Gastroesophageal sphincter (tissue), 4 donors: ENCODE measurements at places on chromosomes 7 and 10. TPM values are rescaled to one million over a fixed set of nuclear protein-coding genes. Genes with fewer than 3 reads are reported as not detected.

The HOXA13 gene
- not detected for total RNA-seq

DNA sequence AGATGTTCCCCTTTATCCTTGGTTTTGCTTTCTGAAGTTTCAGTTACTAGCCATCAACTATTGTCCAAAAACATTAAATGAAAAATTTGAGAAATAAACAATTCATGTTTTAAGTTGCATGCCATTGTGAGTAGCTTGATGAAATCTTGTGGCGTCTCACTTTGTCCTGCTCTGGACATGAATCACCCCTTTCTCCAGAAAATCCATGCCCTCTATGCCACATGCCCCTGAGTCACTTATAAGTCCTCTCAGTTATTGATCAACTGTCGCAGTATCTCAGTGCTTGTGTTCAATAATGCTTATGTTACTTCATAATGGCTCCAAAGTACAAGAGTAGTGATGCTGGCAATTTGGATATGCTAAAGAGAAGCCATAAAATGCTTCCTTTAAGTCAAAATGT is 208.0 kb upstream of the FERD3L start:
- no peak for ATAC-seq

- no peak for ATAC-seq
These were observed 587.2 kb downstream of the SORCS1 start for GRCh38 chr10:106577266-106577665.

The NAT16 gene
- total RNA-seq: not detected

The ARL3 gene
- 9.6 TPM for total RNA-seq

DNA sequence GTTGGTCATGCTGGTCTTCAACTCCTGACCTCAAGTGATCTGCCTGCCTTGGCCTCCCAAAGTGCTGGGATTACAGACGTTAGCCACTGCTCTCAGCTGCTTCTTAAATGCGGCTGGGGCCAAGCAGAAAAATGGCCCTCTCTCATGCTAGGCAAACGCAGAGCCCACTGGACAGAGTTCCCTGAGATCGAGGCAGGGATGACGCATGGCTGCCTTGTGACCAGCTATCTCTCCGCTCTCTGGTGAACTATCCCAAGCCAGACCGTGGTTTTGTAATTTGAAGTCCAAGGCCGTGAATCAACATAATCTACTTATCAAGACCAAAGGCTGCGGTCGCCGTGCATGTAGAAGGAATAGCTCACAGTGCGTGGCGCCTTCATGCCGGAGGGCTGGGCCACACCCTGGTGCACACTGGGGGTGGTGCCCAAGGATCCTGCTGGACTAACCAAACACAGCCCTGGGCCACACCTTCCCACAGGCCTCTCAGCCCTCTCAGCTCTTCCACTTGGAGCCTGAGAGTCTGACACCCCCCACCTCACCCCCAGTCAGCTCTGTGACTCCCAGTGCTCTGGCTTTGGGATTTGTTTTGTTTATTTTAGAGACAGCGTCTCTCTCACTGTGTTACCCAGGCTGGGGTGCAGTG is 88.1 kb upstream of the CUX1 start:
- ATAC-seq: no peak

DNA sequence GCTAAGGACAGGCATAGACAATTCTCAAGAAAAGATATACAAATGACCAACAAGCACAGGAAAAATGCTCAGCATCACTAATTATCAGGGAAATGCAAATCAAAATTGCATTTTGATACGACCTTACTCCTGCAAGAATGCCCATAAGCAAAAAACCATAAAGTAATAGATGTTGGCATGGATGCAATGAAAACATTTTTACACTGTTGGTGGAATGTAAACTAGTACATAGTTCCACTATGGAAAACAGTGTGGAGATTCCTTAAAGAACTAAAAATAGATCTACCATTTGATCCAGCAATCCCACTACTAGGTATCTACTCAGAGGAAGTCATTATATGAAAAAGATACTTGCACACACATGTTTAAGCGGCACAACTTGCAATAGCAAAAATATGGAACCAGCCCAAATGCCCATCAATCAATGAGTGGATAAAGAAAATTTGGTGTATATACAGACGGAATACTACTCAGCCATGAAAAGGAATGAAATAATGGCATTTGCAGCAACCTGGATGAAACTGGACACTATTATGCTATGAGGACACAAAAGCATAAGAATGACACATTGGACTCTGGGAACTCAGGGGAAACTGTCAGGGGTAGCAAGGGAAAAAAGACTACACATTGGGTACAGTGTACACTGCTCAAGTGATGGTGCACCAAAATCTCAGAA is 59.3 kb downstream of the DGKI start:
- no peak for ATAC-seq

DNA sequence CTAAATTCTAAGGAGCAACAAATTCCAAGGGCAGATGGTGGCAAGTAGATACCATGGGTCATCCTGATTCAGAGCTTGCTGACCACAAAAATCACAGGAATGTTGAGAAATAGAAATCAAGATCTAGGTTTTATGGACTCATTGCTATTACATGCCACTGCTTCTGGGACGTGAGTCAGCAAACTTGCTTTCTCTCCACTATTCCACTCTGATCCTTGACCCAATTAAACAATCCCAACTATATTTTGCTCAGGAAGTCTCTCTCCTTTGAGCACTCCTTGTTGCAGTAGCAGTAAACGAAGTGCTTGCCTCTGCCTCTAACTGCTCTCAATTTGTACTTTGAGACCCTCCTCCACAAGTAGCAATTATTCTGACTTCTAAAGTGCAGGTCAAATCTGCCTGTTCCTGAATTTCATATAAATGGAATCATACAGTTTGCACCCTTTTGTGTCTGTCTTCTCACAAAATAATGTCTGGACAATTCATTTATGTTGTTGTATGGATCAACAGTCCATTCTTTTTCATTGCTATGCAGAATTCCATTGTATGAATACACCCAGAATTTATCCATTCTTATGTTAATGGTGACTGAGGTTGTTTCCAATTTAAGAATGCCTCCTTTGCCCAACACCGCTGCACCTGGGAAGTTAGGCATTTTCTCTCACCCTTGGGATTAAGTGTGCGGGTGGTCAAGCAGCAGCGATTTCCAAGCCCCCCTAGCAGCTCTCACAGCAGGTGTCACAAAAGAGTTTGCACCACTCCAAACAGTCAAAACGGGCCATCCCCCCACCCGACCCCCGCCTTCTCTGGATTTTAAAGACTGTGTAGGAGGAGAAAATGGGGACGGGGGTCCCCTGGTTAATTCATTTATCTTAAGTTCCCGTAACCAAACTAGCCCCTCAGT is 35.9 kb downstream of the ACSM6 start:
- no peak for ATAC-seq

GRCh38 chr10:89954061-89954460 is 252.7 kb downstream of the KIF20B start:
- no peak for ATAC-seq

DNA sequence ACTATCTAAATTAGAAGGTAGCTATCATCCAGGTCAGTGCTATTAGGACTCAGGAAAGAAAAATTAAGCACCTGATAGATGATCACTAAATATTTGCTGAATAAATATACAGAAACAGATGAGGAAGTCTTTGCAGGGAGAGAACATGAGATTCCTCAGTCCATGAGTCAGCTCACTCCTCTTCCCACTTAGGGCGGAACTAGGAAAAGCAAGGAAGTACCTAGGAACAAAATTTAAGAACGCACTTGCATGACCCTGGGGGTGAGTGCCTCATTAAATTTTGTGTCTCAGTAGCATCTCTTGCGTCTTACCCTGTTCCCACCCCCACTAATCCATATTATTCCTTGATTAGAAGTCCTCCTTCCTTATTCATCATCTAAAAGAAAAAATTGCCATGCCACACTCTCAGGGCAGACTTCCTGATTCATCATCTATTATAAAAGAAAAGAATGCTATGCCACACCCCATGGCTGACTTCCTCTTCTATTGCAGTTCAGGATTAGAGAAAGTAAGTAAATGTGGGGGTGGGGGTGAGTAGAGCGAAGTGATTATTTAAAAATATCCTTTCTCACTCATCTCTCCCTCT is 208.8 kb downstream of the THSD7A start:
- no peak for ATAC-seq

DNA sequence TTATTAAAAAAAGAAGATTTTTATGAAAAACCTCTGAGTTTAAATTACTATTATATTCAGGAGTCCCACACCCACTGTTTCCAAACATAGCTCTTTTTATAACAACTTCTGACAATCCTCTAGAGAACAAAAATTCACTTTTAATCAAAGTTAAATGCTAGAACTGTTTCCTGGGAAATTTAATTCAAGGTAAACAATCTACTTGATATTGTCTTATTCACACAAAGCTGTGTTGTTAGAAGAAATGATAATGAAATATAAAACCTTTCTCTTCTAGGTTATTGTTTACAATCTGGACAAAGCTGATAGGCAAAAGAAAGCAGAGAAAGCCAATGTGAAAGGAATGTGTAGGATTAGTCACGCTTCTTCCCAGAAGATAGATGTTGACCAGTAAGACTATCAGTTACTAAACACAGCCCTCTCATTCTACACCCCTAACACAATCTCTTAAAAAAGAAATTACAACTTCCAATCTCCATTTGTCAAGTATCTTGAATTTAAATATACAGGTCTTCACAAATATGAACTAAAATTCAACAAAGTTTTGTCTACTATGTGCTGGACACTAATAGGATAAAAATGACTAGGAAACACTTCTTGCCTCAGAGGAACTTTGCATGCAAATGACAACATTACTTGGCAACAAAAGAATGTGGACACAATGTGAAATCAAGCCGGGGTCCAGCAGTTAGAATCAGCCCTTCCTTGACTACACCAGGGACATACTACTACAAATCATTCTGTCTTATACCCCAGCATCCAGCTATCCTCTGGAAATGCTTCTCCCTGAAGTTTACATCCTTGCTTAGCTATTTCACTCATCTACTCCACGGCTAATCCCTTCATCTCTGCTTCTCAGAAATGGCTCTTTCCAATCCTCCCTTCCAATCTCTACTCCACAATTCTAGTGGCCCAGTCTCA is 123.7 kb downstream of the IMMP2L start:
- ATAC-seq: peak; percentile 41

GRCh38 chr10:50310560-50311174 is 59.4 kb upstream of the ASAH2 start:
- ATAC-seq: no peak

The OPN4 gene
- not detected for total RNA-seq

- ATAC-seq: no peak
These were observed 4.8 kb upstream of the RAPGEF5 start for GRCh38 chr7:22361795-22362194.

The SLC16A9 gene
- total RNA-seq: 2.2 TPM

GRCh38 chr7:94303118-94303517 is 91.6 kb upstream of the COL1A2 start:
- no peak for ATAC-seq

The DKK1 gene
- total RNA-seq: not detected

GRCh38 chr10:15254808-15255648 is 86.5 kb upstream of the NMT2 start:
- ATAC-seq: no peak

The TAS2R41 gene
- total RNA-seq: not detected

The CCDC3 gene
- total RNA-seq: 66.1 TPM

DNA sequence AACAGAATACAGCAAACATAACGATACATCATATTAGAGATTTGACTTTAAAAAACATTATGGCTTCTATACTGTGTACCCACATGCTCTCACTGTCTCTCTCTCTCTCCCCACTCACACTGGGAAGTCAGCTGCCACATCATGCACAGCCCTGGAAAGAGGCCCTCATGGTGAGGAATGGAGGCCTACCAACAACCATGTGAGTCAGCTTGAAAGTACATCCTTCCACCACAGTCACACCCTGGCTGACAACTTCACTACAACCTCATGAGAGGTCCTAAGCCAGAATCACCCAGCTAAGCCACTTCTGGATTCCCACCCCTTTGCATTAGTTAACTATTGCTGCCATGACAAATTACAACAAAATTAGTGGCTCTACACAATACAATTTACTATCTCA is 23.3 kb upstream of the GPR22 start:
- no peak for ATAC-seq

- ATAC-seq: no peak
These were observed 92.5 kb upstream of the VIPR2 start for GRCh38 chr7:159237022-159237653.

DNA sequence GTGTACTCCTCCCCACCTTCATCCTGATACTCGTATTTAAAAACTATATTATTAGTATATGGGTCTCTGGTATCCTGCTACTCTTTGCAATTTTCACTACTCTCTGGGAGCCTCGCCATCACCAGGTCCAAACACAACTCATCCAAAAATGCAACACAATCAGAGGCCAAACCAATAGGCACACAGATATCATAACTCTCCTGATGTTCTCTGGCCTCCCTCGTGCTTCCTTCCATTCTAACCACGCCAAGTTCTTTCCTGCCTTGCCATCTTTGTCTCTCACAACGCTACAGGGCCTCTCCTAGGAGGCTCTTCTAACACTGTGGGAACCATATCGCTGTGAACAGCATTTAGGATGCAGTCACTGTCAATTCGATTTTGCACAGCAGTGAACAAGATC is 7.3 kb downstream of the RHEB start:
- peak; percentile 19 for ATAC-seq

GRCh38 chr7:79461660-79462059 is 8.2 kb upstream of the MAGI2 start:
- peak; percentile 62 for ATAC-seq

- no peak for ATAC-seq
These were observed 558.4 kb downstream of the TYW1 start for GRCh38 chr7:67554986-67555385.

The GATAD1 gene
- 36.7 TPM for total RNA-seq

DNA sequence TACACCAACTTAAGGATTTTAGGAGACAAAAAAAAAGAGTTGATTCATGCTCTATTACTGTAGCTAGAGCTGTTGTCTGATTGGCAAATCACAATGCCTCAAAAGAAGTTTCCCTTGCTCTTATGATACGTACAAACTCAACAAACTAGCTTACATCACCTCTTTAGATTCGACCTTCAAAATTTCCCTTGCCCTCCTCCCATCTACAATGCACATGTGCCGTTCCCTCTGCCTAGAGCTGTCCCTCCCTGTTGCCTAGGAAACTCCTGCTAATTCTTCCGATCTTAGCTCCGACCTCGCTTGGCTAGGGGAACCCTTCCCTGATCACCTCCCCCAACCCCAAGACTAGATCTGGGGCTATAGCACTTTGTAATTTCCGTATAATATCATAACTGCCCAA is 55.4 kb downstream of the MAP3K8 start:
- ATAC-seq: no peak

GRCh38 chr10:25933653-25934608 is at the start of gene MYO3A:
Gene MYO3A, plus strand, starts transcription at chr10:25934229. Its CDS starts 17,882 bp downstream, at chr10:25952111.
- ATAC-seq: no peak

- ATAC-seq: peak; percentile 53
These were observed 99.5 kb downstream of the HIP1 start for GRCh38 chr7:75639071-75639885.

DNA sequence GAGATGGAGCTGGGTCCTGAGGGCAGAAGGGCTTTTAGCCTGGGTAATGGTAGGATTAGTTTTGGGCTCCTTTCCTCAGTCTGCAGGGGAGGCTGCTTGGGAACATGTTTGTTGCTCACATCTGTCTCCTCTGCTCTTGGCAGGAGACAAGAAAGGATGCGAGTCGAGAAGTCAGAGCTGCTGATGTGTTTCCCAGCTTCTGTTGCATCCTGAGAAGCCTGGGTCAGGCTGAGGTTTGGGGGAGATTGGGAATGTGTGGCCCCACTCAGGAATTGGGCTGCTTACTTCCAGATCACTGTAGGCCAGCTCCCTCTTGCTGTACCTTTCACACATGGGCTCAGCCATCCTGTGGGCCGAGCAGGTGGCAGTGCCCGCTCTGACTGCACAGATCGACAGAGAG is 79.2 kb downstream of the CCNY start:
- ATAC-seq: no peak
